ENCODE measurements at places on chromosomes 2 and 18.
A peak's percentile ranks its signal among the peaks of the same experiment; 100 is the strongest.

GRCh38 chr18:77057006-77057395, 75.6 kb downstream of the MBP start:
- DNase-seq: peak; percentile 87

GRCh38 chr2:68743531-68743930, 8.9 kb downstream of the ARHGAP25 start:
- DNase-seq: no peak

DNA sequence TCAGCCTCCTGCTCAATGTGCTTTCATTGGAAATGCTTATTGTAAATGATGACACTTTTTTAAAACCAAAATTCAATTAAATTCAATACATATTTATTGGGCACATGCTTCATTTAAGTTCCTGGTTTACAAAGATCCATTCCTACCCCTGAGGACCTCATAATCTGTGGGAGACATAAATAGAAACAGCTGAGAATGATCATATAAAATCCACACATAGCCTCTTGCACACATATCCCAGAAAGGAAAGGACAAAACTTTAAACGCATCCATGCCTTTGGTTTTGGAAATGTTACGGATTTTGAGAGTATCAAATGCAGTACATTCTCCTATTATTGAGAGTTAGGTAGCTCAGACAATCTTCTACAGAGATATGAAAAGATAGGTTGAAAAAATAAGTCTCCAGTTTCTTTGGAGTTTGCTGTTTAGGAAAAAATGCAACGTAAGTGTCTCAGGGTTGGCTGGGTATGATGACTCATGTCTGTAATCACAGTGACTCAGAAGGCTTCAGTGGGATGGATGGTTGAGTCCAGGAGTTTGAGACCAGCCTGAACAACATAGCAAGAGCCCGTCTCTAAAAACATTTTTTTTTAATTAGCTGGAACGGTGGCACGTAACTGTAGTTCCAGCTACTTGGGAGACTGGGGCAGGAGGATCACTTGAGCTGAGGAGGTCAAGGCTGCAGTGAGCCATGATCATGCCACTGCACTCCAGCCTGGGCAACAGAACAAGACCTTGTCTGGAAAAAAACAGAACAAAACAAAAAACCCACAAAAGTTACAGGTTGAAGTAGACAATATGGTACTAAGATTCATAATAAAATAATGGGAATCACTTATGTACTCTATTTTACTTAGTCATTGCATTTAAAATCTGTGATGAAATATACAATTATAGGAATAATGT, 3.9 kb upstream of the PRELID3A start:
- no peak for DNase-seq

- no peak for DNase-seq
Observed at GRCh38 chr2:223414646-223415045, 187.5 kb downstream of the SCG2 start.

GRCh38 chr18:44778788-44779187, 98.1 kb downstream of the SETBP1 start:
- DNase-seq: no peak

Data from NCI-H510A treated with DMSO at 0.1 percent for 48 hours (cell line).